A549 treated with RU486 at 1 μM for 4 hours (cell line): ENCODE measurements at places on chromosomes 7 and 10. TPM values are rescaled to one million over a fixed set of nuclear protein-coding genes. Genes with fewer than 3 reads are reported as not detected.

TAC1 gene
- total RNA-seq: not detected in 5 replicates

AOAH gene
- total RNA-seq: 0.10 TPM in 1 of 5 replicates, not detected in the others

SFTPA1 gene
- total RNA-seq: not detected in 5 replicates

FAM25C gene
- 2.4 to 3.8 TPM (median 2.5 TPM) in 3 of 5 replicates, not detected in the others for total RNA-seq

SUFU gene
- total RNA-seq: 5.3 to 8.2 TPM (median 7.3 TPM) in 5 replicates

ZNF107 gene
- total RNA-seq: 0.97 to 2.9 TPM (median 2.7 TPM) in 5 replicates

AIFM2 gene
- 28.7 to 37.7 TPM (median 37.3 TPM) in 5 replicates for total RNA-seq

OPN4 gene
- not detected in 5 replicates for total RNA-seq

COL1A2 gene
- total RNA-seq: 0.03 to 0.08 TPM in 2 of 5 replicates, not detected in the others

FAM237B gene
- not detected in 5 replicates for total RNA-seq
